ENCODE measurements at places on chromosomes 3 and 15. TPM values are rescaled to one million over a fixed set of nuclear protein-coding genes. Genes with fewer than 3 reads are reported as not detected.

KBTBD13 gene
- 9.4 TPM for total RNA-seq

AZI2 gene
- 31.2 TPM for total RNA-seq

SOX2 gene
- total RNA-seq = 0.32 TPM

CNTN6 gene
- not detected for total RNA-seq

IL17RC gene
- 33.2 TPM for total RNA-seq

PEX11A gene
- 13.4 TPM for total RNA-seq

PAQR9 gene
- total RNA-seq = 10.6 TPM

- no peak for DNase-seq
These were observed 12.1 kb downstream of the SEC22C start for GRCh38 chr3:42569593-42570142.

- no peak for DNase-seq
These were observed 24.8 kb upstream of the CMTM7 start for GRCh38 chr3:32366638-32367397.

DNA sequence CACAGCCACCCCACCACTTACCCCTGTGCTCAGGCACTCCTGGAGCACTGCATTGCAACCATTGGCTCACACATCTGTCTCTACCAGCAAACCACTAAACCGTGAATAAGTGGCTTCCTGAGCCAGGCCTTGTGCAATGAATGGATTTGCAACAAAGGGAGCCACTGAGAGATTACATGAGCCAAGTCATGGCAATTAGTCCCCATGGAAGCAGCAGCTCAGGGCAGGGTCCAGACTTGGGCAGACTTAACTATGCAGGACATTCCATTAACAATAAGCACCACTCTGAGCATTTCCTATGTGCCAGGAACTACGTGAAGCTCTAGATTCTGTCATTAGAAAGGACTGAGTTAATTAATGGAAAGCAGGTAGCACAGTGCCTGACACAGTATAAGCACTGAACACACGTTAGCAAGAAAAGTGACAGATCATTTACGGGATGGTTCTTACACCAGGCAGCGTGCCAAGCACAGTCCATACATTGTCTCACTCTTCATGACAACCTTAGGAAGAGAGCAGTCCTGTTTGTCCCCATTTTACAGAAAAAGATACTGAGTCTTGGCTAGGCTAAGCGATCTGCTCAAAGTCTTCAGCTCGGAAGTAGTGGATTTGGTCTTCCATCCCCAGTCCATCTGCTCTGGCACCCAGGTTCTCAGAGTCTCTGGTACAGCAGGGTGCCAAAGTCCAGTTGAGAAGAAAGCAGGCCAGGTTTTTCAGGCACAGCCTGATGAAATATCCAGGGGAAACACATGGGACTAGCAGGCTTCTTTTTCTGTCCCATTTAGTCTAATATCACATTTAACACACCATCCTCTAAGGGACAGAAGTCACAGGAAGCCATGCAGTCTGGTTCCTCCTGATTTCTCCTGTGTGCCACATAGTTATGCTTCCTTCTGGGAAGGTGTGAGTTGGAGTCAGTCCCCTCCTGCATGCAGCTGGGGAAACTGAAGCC is 44.1 kb downstream of the LIPC start:
- DNase-seq = no peak

- DNase-seq = no peak
These were observed 1435.9 kb downstream of the OTOL1 start for GRCh38 chr3:162932503-162932902.

DNA sequence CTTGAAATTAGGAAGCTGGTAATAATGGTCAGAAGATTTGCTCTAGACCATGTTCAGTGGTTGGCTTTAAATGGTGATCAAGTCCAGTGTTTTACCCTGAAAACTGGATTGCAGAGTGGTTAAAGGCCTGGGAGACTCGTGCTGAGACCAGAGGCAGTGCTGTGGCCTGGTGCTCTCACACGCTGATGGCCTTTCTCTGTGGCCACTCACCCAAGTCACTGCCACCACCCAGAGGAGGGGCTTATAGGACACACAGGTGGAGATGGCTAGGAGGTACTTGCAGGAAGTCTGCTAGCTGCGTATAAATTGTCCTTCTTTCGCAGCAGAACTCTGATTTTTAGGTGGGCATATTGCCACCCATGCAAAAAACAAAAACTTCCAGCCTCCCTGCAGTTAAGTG is 6.2 kb upstream of the EHD4 start:
- DNase-seq = no peak

DNA sequence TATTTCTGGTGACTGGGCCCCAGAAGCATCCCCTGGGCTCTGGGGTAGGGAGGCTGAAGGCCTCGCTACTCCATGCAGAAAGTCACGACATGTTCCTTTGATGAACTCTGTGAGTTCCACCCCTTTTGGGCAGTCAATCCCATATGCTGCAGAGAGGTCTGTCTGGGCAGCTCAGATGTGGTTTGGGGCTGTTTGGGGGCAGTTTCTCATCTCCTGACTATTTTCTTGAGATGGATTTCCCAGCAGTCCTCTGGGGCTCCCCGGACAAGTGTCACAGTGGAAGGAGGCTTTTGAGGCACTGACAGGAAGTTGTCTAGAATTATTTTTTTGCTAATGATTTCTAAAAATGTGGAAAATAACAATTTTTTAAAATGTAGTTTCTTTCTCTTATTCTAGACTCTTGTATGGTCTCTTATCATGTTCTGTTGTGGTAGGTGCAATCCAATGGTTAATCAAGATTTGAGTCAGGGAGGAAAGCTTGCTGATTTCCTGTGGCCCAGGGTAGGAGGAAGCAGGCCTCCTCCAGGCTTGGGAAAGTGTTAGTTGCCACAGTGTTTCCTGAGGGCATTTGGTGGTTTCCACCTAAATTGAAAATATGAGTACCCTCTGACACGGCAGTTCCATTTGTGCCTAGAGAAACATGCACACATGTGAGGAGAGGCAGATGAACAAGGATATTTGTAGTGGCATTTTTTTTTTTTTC is 19.9 kb upstream of the TATDN2 start:
- no peak for DNase-seq

GRCh38 chr3:193046371-193046770 is 128.7 kb upstream of the MB21D2 start:
- no peak for DNase-seq

Data from Right ventricle myocardium superior (tissue), 1 donor.